ENCODE measurements at places on chromosomes 7 and 10. TPM values are rescaled to one million over a fixed set of nuclear protein-coding genes. Genes with fewer than 3 reads are reported as not detected.
A peak's percentile ranks its signal among the peaks of the same experiment; 100 is the strongest.

ASB10 gene
- not detected for total RNA-seq

BRAF gene
- total RNA-seq: 38.2 TPM

ATOH7 gene
- 5.3 TPM for total RNA-seq

SPDYE11 gene
- total RNA-seq: not detected

CPN1 gene
- not detected for total RNA-seq

GRCh38 chr7:92806496-92806895, 29.9 kb downstream of the CDK6 start:
- H3K4me1 ChIP-seq: peaks cover 19% of the 10 kb centered on the region
- H3K27ac ChIP-seq: no peak overlapping the region
- no peaks in the 10 kb centered on the region for H3K36me3 ChIP-seq
- no peak for DNase-seq
- H3K27me3 ChIP-seq: no peaks in the 10 kb centered on the region

DNA sequence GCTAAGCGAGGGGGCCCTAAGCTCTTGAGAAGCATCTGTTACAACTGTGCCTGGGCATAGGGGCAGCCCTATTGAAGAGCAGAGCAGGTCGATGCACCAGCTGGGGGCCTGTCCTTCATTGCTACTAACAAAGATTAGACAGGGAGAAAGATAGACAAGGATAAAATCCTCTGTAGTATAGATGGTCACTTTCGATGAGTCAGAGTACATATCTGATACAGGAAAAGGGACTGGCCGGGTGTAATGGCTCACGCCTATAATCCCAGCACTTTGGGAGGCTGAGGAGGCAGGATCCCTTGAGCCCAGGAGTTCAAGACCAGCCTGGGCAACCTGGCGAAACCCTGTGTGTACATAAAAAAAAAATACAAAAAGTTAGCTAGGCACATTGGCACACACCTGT, 13.6 kb downstream of the OPTN start:
- H3K27ac ChIP-seq: no peak overlapping the region
- no peak overlapping the region for H3K4me3 ChIP-seq
- peaks cover 3% of the 10 kb centered on the region for H3K4me1 ChIP-seq
- DNase-seq: no peak
- no peaks in the 10 kb centered on the region for H3K36me3 ChIP-seq

GRCh38 chr7:43779045-43779812, 20.7 kb downstream of the BLVRA start:
- DNase-seq: no peak
- peak overlapping the region; percentile 45 for H3K27ac ChIP-seq
- H3K4me3 ChIP-seq: peak overlapping the region; percentile 8
- H3K36me3 ChIP-seq: no peaks in the 10 kb centered on the region
- H3K27me3 ChIP-seq: no peaks in the 10 kb centered on the region

GRCh38 chr7:81693080-81693479, 76.8 kb downstream of the HGF start:
- H3K4me3 ChIP-seq: no peak overlapping the region
- no peaks in the 10 kb centered on the region for H3K27me3 ChIP-seq
- DNase-seq: no peak
- no peak overlapping the region for H3K27ac ChIP-seq
- H3K4me1 ChIP-seq: no peaks in the 10 kb centered on the region

DNA sequence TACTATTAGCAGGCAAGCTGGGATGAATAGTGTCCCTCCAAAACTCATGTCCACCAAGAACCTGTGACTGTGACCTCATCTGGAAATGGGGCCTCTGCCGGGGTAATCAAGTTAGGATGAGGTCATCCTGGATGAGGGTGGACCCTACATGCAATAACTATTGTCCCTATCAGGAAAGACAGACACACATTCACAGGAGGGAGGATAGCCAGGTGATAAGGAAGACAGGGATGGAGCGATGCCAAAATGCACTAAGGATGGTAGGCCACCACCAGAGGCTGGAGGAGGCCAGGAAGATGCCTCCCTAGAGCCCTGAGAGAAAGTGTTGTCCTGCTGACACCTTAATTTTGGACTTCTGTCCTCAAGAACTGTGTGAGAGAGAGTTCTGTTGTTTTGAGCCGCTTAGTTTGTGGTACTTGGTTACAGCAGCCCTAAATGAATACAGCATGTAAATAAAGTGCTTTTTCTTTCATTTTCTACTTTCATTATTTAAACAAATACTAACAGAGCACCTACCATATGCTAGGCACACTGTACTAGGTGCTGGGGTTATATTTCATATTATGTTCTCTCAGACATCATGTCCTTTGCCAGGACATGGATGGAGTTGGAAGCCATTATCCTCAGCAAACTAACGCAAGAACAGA, 111.9 kb downstream of the USP6NL start:
- no peaks in the 10 kb centered on the region for H3K27me3 ChIP-seq
- H3K4me1 ChIP-seq: no peaks in the 10 kb centered on the region
- H3K4me3 ChIP-seq: no peak overlapping the region
- no peaks in the 10 kb centered on the region for H3K36me3 ChIP-seq
- DNase-seq: no peak
- H3K27ac ChIP-seq: no peak overlapping the region

DNA sequence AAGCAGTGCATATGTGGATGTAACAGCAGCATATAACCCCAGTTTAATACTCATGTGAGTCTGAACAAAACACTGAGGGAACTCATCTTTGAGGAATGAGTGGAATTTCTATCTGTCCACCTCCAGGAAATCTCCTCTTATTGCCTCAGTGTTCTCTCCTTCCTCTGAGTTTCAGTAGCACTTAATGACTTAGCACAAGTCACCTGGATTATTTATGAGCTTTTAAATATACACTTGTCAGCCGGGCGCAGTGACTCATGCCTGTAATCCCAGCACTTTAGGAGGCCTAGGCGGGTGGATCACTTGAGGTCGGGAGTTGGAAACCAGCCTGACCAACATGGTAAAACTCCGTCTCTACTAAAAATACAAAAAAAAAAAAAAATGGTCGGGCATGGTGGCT, 4.3 kb downstream of the LRRC20 start:
- H3K27me3 ChIP-seq: no peaks in the 10 kb centered on the region
- H3K36me3 ChIP-seq: no peaks in the 10 kb centered on the region
- no peak overlapping the region for H3K27ac ChIP-seq

GRCh38 chr7:124930173-124930623, 573 bp upstream of the POT1 start:
- peaks cover 3% of the 10 kb centered on the region for H3K4me1 ChIP-seq
- peak overlapping the region; percentile 78 for H3K4me3 ChIP-seq
- H3K27ac ChIP-seq: peak overlapping the region; percentile 74
- DNase-seq: no peak

GRCh38 chr10:133309720-133310398, 1.1 kb downstream of the ZNF511 start:
- peaks cover 8% of the 10 kb centered on the region for H3K4me1 ChIP-seq
- H3K4me3 ChIP-seq: peak overlapping the region; percentile 89
- H3K27ac ChIP-seq: peak overlapping the region; percentile 98

GRCh38 chr7:135599471-135599870, 41.8 kb downstream of the NUP205 start:
- no peaks in the 10 kb centered on the region for H3K27me3 ChIP-seq
- H3K4me1 ChIP-seq: no peaks in the 10 kb centered on the region
- no peak for DNase-seq
- no peaks in the 10 kb centered on the region for H3K36me3 ChIP-seq
- H3K27ac ChIP-seq: no peak overlapping the region
- H3K4me3 ChIP-seq: no peak overlapping the region
